PC-3 (cell line): ENCODE measurements at places on chromosomes 1 and 21. TPM values are rescaled to one million over a fixed set of nuclear protein-coding genes. Genes with fewer than 3 reads are reported as not detected.

Gene RBBP5
- 39.5 and 41.7 TPM in 2 replicates for total RNA-seq

Gene LRRC53
- total RNA-seq: not detected in 2 replicates

- DNase-seq: no peak
These were observed 14.7 kb upstream of the CD2 start for GRCh38 chr1:116739371-116740012.

DNA sequence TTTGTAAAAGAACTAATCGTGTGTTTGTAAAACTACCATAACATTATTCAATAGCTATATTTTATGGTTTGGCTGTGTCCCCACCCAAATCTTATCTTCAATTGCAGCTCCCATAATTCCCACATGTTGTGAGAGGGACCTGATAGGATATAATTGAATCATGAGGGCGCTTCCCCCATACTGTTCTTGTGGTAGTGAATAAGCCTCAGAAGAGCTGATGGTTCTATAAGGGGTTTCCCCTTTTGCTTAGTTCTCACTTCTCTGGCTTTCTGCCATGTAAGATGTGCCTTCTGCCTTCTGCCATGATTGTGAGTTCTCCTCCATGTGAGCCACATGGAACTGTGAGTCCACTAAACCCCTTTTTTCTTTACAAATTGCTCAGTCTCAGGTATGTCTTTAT is 1372.3 kb downstream of the AMY1C start:
- no peak for DNase-seq

GRCh38 chr1:13759072-13759471 is 59.1 kb downstream of the PRDM2 start:
- peak; percentile 95 for DNase-seq

DNA sequence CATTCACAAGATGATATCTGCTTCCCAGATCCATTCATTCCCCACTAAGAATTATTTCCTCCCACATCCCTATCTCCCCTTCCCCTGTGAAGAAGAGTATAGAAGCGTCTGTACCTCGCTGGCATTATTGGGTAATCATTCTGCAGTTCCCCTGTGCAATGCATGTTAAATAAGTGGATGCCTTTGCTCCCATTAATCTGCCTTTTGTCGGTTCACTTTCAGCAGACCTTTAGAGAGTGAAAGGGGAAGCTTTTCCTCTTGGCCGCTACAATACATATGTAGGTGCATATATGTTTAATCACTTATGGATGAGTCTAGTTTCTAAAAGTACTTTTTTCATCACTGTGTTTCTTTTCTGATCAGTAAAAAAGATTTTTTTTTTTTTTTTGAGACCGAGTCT is 7.0 kb downstream of the CLCN6 start:
- DNase-seq: no peak

DNA sequence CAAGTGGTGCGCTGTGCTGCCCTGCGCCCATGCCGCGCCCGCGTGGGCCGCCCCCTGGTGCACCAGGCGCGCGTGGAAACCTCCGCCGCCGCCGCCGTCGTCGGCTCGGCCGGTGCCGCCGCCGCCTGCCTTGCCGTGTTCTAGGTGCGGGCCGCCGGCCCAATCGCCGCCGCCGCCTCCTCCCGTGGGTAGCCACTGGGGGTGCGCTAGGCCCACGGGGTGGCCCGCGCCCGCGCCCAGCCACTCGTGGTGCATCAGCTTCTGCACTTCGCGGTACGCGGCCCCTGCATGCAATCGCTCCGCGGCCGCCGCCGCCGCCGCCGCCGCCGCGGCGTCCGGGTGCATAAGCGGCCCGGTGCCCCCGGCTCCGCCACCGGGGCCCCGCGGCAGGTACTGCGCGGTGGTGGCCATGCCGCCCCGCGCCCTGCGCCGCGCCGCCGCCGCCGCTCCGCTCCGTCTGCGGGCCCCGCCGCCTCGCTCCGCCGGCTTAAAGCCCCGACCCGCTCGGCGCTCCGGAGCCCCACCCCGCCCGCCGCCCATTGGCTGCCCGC is at the start of gene POU3F1:
Gene POU3F1, minus strand, starts transcription at position 461 of the 551 bp plus-strand sequence. Its CDS starts 50 bp downstream, at position 411.
- no peak for DNase-seq

Gene PCP4
- not detected in 2 replicates for total RNA-seq

Gene CELA3B
- not detected in 2 replicates for total RNA-seq

- DNase-seq: peak; percentile 19
These were observed 51.2 kb downstream of the POFUT2 start for GRCh38 chr21:45236481-45236880.

GRCh38 chr1:184598403-184599193 is 156.1 kb downstream of the EDEM3 start:
- no peak for DNase-seq

Gene ABCG1
- 0.66 and 2.0 TPM in 2 replicates for total RNA-seq

GRCh38 chr1:193709607-193710006 is 523.2 kb upstream of the B3GALT2 start:
- DNase-seq: no peak

- no peak for DNase-seq
These were observed 91.7 kb downstream of the PGBD5 start for GRCh38 chr1:230334447-230334837.

GRCh38 chr1:46621930-46622329 is 5.3 kb upstream of the MOB3C start:
- DNase-seq: peak; percentile 77

Gene RIMS3
- total RNA-seq: 2.9 and 4.2 TPM in 2 replicates

DNA sequence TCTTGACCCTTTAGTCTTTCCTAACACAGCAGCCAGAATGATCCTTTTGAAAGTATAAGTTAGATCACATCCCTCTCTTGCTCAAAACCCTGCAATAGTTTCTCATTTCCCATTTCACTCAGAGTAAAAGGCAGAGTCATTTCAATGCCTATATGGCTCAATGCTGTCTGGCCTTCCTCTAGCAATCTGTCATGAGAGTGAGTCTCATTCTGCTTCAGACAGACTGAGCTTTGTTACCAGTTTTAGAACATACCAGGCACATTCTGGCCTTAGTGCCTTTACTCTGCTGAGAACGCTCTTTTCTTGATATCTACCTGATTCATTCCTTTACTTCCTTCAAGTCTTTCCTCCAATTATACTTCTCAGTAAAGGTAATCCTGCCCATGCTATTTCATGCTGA is 372.8 kb upstream of the PKN2 start:
- DNase-seq: no peak

GRCh38 chr1:97603776-97604175 is 317.1 kb downstream of the DPYD start:
- DNase-seq: no peak

DNA sequence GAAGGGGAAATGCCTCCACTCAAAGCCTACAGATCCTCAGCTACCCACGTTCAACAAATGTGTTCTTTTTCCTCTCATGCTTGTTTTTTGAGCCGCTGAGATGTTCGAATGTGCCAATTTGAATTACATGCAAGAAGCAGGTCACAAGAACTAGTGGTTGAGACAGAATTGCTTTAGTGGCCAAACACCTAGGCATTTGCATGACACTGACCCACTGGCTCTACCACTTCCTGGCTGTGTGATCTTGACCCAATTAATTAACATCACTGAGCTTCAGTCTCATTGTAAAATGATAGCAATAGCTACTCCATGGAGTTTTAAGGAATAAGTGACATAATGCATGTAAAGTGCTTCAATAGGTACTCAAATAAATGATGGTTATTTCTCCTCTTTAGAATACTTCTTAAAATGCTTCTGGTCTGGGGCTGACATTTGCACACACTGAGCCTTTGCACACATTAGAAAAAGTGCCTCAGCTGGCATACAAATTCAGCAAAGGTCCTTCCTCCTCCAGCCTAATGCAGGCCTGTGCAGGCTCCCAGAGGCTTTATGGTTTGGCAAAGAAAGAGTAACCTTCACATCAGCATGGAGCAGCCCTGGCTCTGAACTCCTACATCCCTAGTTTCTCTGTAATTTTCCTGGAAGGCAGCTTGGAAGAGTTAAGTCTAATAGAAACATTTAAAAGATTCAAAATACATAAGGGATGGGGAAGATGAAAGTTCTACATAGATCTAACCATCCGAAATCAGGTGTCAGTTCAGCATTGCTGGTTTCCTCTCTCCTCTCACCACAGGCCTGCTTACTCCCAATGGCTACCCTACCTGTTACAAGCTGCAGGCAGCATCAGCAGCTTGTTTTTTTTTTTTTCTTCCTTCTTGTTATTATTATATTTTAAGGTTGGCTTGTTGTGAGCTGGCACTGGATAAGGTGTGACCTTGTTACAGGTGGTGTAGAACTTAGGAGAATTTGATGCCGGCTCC is 107.4 kb downstream of the TBX19 start:
- DNase-seq: no peak

Gene CELA2B
- total RNA-seq: not detected in 2 replicates

DNA sequence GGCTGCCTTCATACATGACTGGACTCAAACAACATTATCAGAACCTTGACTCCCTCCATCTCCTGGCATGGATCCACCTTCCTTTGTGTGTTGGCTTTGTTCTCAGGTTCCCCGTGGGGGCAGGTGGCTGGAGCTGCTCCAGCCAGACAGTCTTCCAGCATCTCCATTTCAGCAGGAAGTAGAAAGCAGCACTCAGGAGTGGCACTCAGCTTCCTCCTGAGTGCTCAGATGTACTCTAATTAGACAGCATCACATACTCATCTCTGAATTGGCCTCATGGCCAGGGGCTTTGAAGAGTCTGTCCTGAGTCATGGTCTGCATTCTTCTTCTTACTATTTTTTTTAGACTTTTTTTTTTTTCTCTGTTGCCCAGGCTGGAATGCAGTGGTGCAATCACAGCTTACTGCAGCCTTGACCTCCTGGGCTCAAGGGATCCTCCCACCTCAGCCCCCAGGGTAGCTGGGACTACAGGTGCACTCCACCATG is 27.9 kb downstream of the OVAAL start:
- DNase-seq: peak; percentile 26

Gene MANEAL
- 47.6 and 54.1 TPM in 2 replicates for total RNA-seq

- no peak for DNase-seq
These were observed 66.9 kb upstream of the DIP2A start for GRCh38 chr21:46391773-46392172.

- DNase-seq: no peak
These were observed 8.3 kb downstream of the DNAI4 start for GRCh38 chr1:66916320-66916719.

DNA sequence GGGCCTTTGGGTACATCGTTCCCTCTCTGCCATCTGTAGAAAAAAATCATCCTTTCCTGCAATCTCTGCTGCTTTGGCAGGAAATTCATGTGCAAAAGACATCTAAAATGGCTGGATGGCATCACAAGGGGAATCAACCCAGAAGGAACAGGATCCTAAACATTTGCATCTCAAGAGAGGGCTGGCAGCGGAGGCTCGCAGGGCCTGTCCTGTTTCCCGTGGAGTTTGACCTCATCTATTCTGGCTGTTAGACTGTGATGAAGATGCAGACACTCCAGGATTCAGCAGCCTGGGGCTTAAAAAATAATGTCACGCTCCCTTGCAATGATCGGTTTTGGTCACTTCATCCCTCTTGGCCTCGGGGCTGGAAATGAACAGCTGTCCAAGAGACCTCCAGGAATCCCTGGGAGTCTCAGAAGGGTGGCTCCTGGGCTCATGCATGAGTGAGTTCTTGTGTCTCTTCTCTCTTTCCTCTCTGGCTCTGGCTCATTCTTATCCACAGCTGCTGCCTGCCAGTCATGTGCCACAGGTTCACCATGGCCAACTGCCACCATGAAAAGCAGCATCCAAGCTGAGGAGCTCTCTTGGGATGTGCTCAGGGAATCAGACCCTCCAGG is 16.1 kb upstream of the PCP4 start:
- DNase-seq: no peak

Gene RAD54L
- 26.0 and 29.4 TPM in 2 replicates for total RNA-seq

GRCh38 chr1:9473032-9473807 is 66.0 kb upstream of the SLC25A33 start:
- peak; percentile 90 for DNase-seq

- no peak for DNase-seq
These were observed 3.7 kb downstream of the ATF3 start for GRCh38 chr1:212612041-212612961.

Gene NCF2
- 26.1 and 31.3 TPM in 2 replicates for total RNA-seq

Gene LAX1
- not detected in 2 replicates for total RNA-seq

- DNase-seq: no peak
These were observed 52.5 kb downstream of the ETS2 start for GRCh38 chr21:38858026-38858811.

DNA sequence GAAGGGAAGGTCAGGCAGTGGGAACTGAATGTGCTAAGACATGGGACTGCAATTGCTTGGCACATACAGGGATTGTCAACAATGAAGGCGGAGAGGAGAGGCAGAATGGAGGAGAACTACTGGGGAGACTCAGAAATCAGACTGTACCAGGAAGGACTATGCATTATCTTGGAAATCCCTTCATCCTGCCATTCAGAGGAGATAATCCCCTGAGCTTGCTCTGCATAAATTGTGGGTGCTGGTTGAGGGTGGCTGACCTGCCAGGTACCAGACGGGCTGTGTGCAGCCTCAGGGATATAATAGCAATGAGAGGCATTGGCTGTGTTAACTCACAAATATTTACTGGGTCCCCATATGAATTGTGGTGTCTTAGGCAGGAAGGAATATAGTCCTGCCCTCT is 5.0 kb upstream of the TRABD2B start:
- DNase-seq: no peak

DNA sequence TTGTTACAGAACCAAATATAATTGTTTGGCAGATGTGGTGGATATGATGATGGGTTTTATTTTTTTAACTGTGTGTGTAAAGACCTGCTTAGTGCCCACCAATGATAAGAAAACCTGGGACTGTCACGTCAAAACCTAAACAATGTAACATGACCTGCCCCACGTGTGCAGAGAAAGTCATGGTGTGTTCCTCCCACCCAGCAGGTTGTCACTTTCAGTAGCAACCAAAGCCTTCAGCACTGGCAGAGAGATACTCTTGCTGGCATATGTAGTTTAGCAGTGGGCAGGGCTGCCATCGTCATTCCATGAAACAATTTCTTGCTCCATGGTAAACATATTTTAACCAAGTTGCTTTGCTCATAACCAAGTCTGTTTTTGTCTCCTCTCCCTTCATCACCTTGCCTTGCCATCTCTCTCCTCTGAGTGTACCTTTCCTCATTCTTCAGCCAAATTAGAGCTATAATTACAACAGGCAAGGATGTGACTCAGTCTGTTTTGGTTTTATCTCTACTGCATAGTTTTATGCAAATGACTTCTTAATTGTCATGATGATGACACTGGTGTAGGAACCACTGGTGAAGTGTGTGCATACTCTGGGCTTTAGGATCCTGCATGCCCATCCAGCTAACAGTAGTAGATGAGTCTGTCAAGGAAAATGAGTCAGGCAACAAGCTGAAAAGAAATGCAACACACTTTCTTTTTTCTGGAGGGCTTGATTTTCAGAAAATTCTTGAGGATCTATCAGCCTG is 150.3 kb downstream of the EDEM3 start:
- no peak for DNase-seq

- DNase-seq: peak; percentile 48
These were observed 807 bp downstream of the CEP85 start for GRCh38 chr1:26234644-26235370.
